ENCODE measurements at places on chromosomes 6 and 20.

GRCh38 chr6:121158438-121158837 is 175.8 kb downstream of the TBC1D32 start:
- DNase-seq = no peak

- no peak for DNase-seq
These were observed 66.9 kb downstream of the RIPOR3 start for GRCh38 chr20:50624351-50625016.

GRCh38 chr6:7821426-7821825 is 89.2 kb downstream of the TXNDC5 start:
- no peak for DNase-seq

GRCh38 chr6:154613137-154613676 is 102.7 kb upstream of the CNKSR3 start:
- no peak for DNase-seq

GRCh38 chr20:47606414-47606982 is 104.8 kb downstream of the NCOA3 start:
- DNase-seq = no peak

DNA sequence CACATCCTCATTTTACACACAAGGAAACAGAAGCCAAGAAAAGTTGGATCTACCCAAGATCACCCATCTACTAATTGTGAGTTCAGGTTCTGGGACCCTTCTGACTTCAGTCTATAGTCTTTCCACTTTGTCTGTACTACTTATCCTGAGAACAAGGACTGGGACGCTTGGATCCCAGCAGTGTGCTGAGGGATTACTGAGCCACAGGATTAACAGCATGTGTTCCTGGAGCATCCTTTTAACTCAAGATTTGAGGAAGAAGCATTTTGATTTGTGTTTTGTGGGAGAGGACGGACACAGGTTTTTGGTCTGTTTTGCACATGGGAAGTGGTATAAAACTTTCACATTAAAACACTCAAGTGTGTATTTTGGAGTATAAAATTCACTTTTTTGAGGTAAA is 4.4 kb downstream of the ENPP4 start:
- DNase-seq = no peak

GRCh38 chr20:53495398-53496092 is 98.1 kb downstream of the ZNF217 start:
- no peak for DNase-seq

DNA sequence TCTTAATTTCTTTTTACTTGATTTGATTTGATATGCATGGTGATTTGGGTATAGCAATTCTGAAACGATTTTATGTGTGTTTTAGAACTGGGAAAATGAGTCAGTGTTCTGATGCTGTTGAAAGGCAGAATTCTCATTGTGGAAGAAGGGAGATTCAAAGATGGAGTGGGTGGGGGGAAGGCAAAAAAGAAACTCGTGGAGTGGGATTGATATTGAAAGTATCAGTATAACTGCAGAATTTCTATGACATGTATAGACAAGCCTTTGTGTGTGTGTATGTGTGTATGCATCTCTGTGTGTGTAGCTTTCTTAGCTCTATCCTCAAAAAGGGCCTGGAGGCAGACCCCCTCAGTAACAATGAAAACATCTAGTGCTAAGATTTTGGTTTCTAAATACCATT is 184.3 kb upstream of the OLIG3 start:
- DNase-seq = no peak

DNA sequence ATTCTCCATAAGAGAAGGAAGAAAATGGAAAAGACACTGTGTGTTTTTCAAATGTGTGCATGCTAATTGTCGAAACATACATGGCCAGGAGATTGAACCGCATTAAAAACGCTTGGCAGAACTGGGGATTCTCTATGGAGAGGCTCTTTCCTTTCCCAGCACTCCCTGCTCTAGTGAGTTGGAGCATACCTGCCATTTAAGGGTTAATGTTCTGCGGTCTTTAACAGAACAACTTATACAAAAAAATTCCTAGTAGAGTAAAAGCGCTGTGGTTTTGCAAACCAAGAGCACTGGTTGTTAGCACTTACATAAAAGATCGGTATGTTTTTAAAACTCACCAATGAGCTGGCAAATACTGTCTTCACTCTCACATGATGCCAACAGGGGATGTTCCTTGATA is 1.5 kb downstream of the TAGAP start:
- no peak for DNase-seq

DNA sequence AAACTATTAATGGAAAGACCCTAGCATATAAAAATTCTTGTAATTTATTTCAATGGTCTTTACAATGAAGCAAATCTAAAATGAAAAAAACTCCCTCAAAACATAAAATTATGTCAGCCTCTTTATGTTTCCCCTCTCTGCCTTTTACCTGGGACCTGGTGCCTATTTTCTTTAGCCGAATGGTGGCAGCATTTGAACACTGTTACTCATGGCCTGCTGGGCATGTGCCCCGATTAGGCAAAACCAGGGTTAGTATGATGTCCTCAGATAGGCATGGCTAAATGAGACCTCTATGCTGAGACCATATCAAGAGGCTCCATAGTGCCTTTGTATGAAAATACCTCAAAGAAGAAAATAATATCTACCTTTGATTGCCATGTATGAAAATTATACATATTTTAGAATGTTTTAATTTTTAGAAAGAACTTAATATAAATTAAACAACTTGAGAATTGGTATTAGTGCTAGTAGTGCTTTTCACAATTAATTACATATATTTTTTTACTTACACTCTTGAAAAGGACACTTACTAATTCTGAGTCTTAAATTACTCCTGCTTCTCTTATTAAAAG is 22.5 kb upstream of the C6orf58 start:
- no peak for DNase-seq

- peak; percentile 31 for DNase-seq
These were observed 55.7 kb upstream of the PRND start for GRCh38 chr20:4666001-4666479.

DNA sequence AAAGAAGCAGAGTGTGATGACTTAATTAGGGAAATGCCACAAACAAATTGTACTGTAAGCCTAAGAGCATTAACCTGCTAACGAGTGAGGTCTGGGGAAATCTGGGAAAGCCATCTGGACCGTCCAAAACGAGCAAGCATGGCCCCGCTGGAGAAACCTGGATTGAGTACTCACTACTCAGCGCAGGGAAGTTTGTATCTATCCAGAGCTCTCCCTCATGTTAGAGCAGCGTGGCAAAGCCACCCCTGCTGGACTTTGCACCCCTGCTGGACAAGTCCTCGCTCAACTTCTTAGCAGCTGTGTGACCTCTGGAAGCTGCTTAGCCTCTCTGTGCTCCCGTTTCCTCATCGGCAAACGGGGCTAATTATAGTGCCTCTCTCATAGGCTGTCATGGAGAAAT is 37.3 kb downstream of the PSMG4 start:
- no peak for DNase-seq

- DNase-seq = no peak
These were observed 120.4 kb upstream of the ZNF184 start for GRCh38 chr6:27593200-27593818.

- DNase-seq = peak; percentile 70
These were observed 78.0 kb downstream of the PTPN1 start for GRCh38 chr20:50588034-50588736.

DNA sequence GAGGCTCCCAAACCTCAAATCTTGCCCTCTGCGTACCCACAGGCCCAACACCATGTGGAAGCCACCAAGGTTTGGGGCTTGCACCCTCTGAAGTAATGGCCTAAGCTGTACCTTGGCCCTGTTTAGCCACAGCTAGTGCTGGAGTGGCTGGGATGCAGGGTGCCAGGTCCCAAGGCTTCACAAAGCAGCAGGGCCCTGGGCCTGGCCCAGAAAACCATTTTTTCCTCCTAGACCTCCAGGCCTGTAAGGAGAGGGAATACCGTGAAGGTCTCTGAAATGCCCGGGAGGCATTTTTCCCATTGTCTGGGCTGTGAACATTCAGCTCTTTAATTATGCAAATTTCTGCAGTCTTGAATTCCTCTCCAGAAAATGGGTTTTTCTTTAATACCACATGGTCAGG is 223.7 kb upstream of the CCN2 start:
- no peak for DNase-seq

DNA sequence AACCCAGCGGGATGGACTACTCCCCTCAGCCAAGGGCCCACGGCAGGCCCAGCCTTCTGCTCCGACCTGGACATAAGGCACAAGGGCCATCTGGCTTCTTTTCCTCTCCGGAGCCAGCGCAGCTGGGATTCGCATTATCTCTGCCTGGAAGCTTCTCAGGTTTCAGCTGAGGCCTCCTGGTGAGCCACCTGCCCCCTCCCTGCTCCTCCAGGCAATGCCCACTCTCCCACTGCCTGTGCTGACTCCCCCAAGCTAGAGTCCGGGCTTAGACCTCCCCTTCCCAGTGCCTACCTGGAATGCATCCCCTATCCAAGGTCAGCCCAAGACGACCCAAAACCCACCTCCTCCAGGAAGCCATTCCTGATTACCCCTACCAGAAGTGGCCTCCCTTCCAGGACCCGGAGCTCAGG is 60.7 kb downstream of the EZR start:
- DNase-seq = no peak

- no peak for DNase-seq
These were observed 233.8 kb downstream of the SYNDIG1 start for GRCh38 chr20:24703284-24703610.

DNA sequence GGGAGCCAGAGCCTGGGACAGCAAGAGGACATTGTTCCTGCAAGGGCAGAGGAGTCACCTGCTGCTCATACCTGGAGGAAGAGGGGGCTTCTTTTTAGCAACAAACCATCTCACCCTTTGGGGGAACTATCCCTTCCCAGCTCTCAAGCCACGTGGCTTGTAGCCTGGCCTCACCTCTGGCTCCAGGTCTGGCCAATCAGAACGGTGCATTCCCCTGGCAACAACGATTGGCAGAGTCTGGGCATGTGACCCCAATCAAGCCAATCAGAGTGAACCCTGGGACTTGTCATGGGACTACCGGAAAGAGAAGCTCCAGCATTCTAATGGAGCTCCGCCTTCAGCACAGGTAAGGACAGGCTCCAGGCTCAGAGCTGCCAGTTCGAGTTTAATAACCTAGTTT is 33.6 kb downstream of the KCNB1 start:
- DNase-seq = no peak

DNA sequence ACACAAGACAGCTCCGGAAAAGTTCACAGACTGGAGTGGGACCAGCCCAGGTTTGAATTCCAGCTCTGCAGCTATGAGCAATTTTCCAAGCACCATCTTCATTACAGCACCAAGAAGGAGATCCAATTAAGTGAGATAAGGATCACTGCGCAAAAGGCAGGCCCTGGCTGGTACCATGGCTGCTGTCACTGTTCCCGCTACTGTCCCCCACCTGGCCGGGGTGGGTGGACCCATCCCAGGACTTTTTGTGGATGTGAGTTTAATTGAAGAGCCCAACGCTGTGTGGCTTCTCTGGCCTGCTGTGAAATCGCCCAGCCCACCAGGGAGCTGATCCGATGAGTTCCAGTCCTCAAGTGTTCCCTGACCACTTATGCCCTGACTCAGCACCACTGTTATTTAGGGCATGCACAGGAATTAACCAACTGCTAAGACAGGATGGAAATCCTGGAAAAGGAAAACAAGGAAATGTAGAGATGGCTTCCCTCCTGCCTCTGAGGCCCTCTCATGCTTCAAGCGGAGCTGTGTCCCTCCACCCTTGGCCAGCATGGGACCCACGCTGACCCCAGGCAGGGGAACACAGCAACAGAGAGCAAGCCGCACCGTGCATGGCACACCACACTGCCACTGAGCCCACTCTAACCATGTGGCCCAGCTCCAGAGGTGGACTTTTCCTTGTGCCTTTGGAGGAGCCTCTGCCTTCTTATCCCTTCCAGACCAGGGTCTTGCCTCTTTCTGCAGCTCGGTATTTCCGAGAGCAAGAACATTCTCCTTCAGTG is 150.0 kb upstream of the CST7 start:
- no peak for DNase-seq

GRCh38 chr20:20536240-20536933 is 168.5 kb downstream of the INSM1 start:
- no peak for DNase-seq

GRCh38 chr20:63080811-63081210 is 74.0 kb upstream of the BHLHE23 start:
- DNase-seq = no peak

DNA sequence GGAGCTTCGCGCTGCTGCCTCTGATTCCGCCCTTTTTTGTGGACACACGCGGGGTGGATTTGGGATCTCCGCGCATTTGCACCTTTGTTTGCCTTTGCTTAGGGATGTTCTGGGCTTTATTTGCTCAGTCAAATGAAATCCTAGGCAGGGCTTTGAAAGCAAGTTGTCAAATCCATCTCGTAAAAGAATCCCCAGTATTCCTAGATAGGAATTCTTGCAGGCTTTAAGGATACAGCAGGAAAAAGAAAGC is 453 bp downstream of the CEP57L1 start:
- DNase-seq = no peak

GRCh38 chr6:151627689-151628444 is 134.1 kb downstream of the CCDC170 start:
- no peak for DNase-seq

DNA sequence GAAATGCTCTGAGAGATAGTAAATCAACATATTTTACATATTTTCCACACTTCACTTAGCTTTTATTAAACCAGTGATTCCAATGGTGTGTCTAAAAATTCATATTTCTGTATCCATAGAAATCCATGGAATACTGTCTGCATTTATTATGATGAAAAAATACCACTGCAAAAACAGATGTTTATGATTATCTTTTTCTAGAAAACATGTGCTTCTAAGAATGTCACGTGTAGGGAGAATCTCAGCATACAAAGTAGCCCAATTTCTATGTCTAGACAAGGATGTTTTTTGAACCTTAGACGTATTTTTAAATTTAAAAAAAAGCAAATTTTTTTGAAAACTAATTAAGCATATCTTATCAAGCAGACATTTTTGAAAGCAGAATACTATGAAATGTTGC is 622.4 kb downstream of the TENT5A start:
- no peak for DNase-seq

GRCh38 chr20:25863536-25864325 is 167.1 kb upstream of the ZNF337 start:
- no peak for DNase-seq

- DNase-seq = no peak
These were observed 21.2 kb upstream of the NFATC2 start for GRCh38 chr20:51563486-51564332.

All from activated T-cell treated with anti-CD3 and anti-CD28 coated beads for 48 hours (primary cell).